ENCODE measurements at places on chromosomes 2 and 18. TPM values are rescaled to one million over a fixed set of nuclear protein-coding genes. Genes with fewer than 3 reads are reported as not detected.

DNA sequence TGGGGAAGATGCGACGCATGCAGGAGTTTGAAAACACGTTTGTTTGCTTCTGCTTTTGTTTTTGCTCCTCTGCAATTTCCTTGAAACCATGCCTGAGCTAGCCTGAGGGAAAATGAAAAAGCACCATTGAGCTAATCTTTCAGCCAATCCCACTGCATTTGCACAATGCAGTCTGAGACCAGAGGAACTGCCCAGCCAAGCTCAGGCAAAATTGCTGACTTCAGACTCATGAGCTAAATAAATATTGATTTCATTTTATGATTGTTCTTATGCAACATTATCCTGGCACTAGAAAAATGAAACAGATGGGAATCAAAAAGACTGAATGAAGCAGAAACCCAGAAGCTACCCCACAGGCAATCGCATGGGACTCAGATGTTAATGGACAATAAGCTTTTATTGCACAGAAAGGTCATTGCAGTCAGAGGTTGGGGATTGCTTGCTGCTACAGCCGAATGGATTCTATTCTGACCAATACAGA, 37.0 kb downstream of the TPRKB start:
- no peak for DNase-seq

GRCh38 chr2:14552818-14553217, 79.7 kb upstream of the LRATD1 start:
- no peak for DNase-seq

Gene TACR1
- total RNA-seq, result not detected

DNA sequence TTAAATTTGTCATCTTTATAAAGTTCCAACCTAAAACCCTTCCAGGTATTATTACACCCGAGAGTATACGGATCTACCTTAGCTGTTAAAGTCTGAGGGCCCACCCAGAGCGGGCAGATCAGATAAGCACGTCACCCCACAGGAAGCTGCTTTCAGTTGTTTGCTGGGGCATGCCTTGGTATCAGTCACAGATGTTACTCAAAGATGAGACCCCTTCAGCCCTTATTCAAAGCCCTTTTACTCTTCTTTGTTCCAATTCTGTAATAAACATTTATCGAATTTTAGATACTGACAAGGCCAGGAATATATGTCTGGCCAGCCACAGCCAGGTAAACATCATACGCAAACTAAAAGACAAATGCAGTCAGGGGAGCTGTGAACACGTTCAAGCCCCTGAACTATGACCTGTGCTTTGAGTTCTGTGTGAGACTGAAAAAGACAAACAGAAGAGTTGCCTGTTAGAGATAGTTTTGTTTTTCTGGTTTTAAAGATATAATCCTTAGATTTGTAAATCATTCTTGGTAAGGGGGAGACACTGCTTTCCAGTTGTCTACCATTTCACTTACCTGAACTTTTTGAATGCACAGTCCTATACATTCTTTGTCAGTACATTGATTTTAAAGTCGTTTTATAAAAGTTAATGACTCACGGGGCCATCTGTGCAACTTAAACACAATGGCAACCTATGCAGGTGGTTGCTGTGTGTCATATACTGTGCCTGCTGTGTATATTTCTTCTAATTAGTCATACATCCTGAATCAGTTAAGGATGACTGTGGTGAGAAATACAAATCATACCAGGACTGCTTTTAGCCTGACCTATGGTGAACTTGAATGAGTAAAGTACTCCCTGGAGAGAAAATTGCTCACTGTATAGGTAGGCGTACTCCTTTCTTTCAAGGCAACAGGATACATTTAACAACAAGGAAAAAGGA, 100.5 kb upstream of the ITPRID2 start:
- DNase-seq, result no peak

Gene EFR3B
- 0.98 TPM for total RNA-seq

- DNase-seq, result no peak
Observed at GRCh38 chr2:215505044-215505786, 69.3 kb upstream of the FN1 start.

DNA sequence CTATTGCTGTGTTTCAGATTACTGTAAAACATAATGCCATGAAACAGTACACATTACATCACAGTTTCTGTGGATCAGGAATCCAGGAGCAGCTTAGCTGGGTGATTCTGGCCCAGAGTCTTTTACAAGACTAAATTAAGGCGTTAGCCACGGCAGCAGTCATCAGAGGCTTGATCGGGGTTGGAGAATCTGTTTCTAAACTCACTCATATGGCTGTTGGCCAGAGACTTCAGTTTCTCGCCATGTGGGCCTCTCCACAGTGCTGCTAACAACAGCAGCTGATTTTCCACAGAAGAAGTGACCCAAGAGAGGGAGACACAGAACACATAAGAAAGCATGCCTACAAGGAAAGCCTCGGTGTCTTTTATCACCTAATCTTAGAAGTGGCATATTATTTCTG, 89.2 kb upstream of the MYO3B start:
- DNase-seq, result no peak

DNA sequence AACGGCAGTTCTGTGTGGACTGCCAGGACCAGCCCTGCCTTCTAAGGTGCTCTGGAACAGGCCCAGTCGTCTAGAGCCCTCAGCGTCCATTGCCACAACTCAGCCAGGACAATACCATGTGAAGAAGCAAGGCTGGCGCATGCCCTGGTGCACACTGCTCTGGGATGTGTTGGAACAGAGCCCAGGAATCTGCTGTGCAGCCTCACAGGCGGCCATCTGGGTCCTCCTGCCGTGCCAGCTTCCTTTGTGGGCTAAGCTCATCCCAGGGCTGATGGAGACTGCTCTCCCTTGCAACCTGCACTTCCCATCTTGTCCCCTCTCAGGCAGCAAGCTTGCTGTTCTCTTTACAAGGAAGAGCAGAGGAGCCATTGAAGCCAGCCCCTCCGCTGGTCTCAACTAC, 246.4 kb upstream of the PXDN start:
- DNase-seq, result no peak

GRCh38 chr2:62118160-62118559, 77.8 kb upstream of the B3GNT2 start:
- DNase-seq, result no peak

- no peak for DNase-seq
Observed at GRCh38 chr2:232042911-232043574, 81.5 kb downstream of the DIS3L2 start.

Gene SERPINB10
- total RNA-seq, result not detected

DNA sequence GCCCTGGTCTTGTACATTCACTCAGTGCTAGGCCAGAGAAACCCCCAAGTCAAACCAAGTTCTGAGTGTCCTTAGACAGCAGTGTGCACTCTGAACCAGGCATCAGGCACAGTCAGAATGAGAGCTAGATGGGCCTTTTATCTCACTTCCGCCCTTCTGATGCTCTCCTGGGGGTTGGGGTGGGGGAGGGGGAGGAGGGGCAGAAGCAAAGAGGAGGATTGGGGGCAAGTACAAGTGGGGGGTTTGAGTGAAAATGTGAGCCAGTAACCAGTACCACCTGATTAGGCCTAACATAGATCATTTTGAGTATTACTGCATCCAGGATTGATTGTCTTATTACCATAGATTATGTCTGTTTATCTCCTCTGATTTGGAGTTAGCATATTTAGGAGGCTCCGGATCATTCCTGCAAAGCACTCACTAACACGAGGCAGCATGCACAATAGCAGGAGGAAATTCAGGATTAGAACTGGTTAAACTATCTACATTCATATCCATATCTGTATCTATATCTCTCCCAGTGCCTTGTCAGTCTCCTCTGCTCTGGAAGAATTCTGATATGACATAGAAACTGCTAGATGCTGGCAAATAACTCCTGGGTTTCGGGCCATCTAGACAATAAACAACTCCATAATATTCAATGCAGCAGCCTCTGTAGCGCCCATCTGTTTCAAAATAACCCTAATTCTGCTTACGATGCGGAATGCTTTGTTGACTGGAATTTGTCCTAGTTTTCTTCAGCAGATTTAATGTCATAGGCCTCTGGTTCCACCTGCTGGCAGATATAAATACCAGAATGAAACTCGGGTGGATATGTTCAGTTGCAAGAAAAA, 149.1 kb downstream of the RHBDD1 start:
- DNase-seq, result no peak

Gene DCDC2C
- total RNA-seq, result not detected

GRCh38 chr2:211498551-211499205, 942.3 kb downstream of the CPS1 start:
- no peak for DNase-seq

GRCh38 chr2:172843266-172843582, 107.6 kb downstream of the RAPGEF4 start:
- no peak for DNase-seq
